NCI-H226 (cell line): ENCODE measurements at places on chromosomes 12 and 14.

GRCh38 chr12:68497107-68497506, 113.6 kb upstream of the RAP1B start:
- DNase-seq: no peak

- no peak for DNase-seq
Measured at GRCh38 chr14:36662543-36663403, 1.1 kb downstream of the PAX9 start.

DNA sequence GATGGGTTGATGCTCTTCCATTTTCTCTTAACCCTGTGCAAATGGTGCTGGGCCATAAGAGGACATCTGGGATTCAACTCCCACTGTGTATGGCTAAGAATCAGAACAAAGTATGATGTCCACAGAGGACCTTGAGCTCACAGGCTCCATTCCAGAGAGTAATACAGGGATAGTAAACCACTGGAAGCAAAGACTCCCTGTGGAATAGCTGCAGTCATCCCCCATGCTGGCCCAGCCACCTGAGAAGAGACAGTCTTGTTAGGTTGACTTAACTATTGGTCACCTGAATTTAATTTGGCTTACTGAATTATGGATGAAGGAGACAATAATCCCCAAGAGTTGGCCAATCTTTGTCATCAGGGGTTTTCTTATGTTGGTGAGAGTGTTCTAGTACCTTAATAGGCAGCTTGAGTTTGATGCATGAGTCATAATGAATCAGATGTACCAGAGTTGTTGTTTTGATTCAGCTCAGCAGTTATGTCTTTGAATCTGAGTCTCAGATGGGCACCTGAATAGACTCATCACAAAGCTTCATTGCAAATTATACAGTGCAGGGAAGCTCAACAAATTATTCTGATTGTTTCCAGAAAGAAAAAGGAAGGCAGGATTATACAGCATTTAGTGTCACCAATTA, 122.7 kb downstream of the SSPN start:
- DNase-seq: peak; percentile 67

GRCh38 chr12:106839333-106839732, 64.9 kb downstream of the RIC8B start:
- peak; percentile 38 for DNase-seq

GRCh38 chr14:99199846-99200653, 71.9 kb downstream of the BCL11B start:
- DNase-seq: no peak

DNA sequence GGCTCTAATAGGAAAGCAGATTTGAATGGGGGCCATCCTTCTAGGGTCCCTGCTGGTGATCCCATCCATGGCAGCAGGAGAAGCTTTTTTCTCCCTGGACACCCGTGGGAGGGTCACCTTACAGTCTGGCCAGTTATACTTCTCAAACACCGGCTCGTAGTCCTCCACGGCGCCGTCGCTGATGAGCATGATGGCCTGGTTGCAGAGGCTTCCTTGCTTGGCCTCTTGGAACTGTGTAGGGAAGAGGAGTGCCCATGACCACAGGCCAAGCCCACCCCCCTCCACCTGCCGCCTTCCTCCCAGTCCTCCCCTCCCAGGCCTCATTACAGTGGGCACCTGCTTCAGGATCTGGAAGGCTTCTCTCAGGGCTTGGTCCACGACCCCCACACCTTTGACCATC, 33.8 kb downstream of the CACNA2D4 start:
- DNase-seq: no peak

GRCh38 chr12:46516933-46517578, 144.5 kb upstream of the SLC38A2 start:
- no peak for DNase-seq

DNA sequence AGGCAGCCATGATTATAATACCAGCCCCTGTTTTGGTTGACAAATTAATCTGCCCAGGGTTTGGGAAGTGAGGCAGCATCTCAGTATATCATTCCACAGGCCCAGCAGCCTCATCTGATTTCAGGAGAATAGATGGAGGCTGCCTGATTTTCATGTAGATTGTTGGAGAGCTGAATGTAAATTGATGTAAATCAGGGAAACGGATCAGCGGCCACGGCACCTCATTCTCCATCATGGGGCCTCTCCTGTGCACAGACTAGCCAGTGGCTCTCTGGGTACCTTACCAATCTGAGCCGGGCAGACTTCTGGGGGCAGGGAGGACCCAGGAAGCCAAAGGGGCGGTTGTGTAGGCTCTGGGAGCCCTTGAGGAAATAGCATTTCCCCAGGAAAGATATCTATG, 63.7 kb upstream of the GSC start:
- no peak for DNase-seq

DNA sequence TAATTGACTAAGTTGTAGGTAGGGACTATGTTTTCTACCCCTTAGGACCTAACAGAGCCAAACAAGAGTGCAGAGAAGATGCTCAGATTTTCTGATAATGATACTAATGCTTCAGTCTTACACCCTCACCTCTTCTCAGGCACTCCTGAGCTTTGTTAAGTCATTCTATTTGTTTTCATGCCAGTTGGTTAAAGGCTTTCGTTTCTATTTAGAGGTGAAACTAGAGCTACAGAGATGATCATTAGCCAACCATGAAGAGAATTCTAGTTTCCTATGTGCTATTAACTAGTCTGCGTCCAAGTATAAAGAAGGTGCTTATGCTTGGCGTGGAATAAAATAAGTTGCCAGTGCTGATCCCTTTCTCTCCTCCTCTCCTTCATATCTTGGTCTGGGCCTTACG, 34.6 kb upstream of the PYGL start:
- no peak for DNase-seq

GRCh38 chr14:103545219-103545914, 16.4 kb downstream of the TRMT61A start:
- DNase-seq: no peak
